ENCODE measurements at places on chromosomes 4 and X. TPM values are rescaled to one million over a fixed set of nuclear protein-coding genes. Genes with fewer than 3 reads are reported as not detected.

Gene MAGEA1
- not detected for polyA plus RNA-seq

Gene GAB1
- 4.0 TPM for polyA plus RNA-seq

Gene RHOXF2B
- polyA plus RNA-seq: not detected

Gene ENPEP
- polyA plus RNA-seq: 0.79 TPM

Gene PNMA5
- polyA plus RNA-seq: 0.24 TPM

Gene ESX1
- not detected for polyA plus RNA-seq

Gene EDNRA
- 1.5 TPM for polyA plus RNA-seq

Gene NLGN3
- 4.5 TPM for polyA plus RNA-seq

Gene CD38
- 0.24 TPM for polyA plus RNA-seq

Gene KLHL13
- polyA plus RNA-seq: 4.5 TPM

Gene CCDC110
- polyA plus RNA-seq: 6.7 TPM

Gene SYNPO2
- polyA plus RNA-seq: 2.4 TPM

Gene MTM1
- polyA plus RNA-seq: 2.2 TPM

Gene TECRL
- polyA plus RNA-seq: not detected

Gene TMEM154
- polyA plus RNA-seq: 1.0 TPM

Gene PRDM8
- polyA plus RNA-seq: 0.16 TPM

Gene PPAT
- 56.3 TPM for polyA plus RNA-seq

Gene FRMPD4
- polyA plus RNA-seq: 0.28 TPM

Gene MAP3K15
- polyA plus RNA-seq: 0.45 TPM

Gene UPF3B
- 62.0 TPM for polyA plus RNA-seq

Gene ADH4
- polyA plus RNA-seq: not detected

Gene TSPAN7
- 10.4 TPM for polyA plus RNA-seq

Gene AFF2
- polyA plus RNA-seq: 1.6 TPM

Gene ANTXR2
- polyA plus RNA-seq: 2.0 TPM

Gene TRAM1L1
- 1.9 TPM for polyA plus RNA-seq

Gene USP17L11
- polyA plus RNA-seq: not detected

Gene EFHC2
- polyA plus RNA-seq: 3.2 TPM

Gene FOXR2
- polyA plus RNA-seq: not detected

Gene RFC1
- polyA plus RNA-seq: 194 TPM

Gene KLHL2
- 5.0 TPM for polyA plus RNA-seq

Gene MAGEA4
- polyA plus RNA-seq: 1.0 TPM

Gene ACE2
- polyA plus RNA-seq: not detected

Gene ADGRL3
- polyA plus RNA-seq: 9.7 TPM
